ENCODE measurements at places on chromosomes 12 and 14. TPM values are rescaled to one million over a fixed set of nuclear protein-coding genes. Genes with fewer than 3 reads are reported as not detected.

DNA sequence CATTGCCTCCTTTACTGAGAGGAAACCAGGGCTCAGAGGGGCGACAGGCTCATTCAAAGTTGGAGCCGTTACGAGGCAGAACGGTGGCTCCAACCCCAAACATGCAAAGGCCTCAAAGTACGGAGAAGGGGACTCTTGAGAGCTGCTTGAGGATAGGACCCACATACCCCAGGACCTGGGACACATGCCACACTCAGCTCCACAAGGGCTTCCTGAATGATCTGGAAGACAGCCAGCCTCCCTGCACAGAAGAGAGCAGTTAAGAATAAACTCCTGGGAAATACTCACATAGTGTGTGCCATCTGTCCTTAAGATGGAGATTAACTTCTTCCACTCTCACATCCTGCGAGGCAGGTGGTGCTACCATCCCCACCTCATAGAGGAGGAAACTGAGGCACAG lies 26.6 kb upstream of the NXPH4 start:
- DNase-seq = no peak

DNA sequence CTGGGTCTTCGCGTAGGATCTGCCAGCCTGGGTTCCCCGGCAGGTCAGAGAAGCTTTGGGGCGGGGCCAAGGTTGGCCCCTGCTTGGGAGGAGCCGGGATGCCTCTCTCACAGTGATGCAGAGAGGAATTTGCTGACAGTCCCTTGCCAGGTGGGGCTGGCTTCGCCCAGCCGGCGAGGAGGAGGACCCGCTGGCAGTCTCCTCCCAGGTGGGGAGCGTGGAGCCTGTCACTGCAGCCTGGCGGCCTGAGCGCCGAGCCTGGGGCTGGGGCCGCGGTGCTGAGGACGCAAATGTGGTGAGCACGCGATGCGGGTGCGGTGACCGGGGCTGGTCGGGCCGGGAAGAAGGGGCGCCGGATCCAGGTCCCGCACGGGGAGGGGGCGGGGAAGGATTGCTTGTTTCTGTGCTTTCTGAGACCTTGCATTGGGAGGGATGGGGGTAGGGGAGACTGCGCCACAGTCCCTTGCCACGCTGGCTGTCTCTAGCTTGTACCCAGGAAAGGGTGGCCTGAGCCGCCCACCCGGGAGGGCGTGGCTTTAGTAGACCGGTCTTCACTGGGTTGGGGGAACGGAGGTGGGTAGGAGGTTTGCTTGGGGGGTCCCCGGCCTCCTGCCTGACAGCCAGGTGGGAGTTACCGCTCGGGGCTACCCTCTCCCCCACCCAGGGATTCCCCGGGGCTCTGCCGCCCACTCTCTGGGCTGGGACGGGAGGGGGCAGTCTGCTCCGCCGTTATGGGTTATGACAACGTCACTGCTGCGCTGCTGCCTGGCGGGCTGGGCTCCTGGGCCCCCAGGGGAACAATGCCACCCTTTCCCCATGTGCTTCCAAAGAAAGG lies at the start of gene TMEM63C:
TSS of gene TMEM63C (plus strand) at position 196 of the 835 bp plus-strand sequence. CDS start 37,016 bp downstream, outside the sequence.
- DNase-seq = no peak

DNA sequence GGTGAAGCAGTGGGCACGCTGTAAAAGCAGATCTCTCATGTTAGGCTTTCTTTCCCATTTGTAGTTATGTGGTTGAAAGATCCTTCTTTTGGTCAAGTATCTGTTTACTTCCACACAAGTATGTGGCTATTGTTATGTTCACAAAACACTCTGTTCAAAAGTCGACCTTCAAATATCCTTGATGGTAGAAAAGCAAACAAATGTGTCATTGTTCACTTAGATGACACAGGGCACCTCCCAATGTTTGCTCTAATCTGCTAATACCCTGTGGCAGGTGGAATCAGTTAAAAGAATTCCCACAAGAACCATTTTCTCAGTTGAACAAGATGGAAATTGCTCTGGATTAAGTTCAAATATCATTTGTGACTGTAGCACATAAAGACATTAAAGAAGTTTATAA lies 43.6 kb upstream of the NAA30 start:
- no peak for DNase-seq

DNA sequence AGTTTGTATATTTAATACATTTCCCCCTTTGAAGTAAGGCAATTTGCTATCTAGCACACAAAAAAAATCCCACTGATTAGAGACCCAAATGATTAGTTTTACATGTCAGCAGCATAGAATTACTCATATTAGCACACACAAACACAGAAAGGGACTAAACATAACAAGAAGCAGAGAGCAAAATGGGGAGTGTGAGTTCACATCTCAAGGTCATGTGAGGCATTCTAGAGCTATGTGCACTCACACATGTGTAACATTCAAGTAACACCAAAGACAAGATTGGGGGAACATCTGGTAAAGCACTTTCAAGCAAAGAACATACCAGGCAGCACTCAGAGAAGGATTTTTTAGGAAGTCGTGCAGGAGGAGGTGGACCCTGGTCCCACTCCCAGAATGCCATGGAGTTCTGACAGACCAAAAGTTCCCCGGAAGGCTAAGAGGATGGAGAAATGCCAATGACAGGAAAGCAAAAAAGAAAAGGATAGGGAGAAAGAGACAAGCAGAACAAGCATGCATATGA lies 105.8 kb upstream of the SINHCAF start:
- no peak for DNase-seq

DNA sequence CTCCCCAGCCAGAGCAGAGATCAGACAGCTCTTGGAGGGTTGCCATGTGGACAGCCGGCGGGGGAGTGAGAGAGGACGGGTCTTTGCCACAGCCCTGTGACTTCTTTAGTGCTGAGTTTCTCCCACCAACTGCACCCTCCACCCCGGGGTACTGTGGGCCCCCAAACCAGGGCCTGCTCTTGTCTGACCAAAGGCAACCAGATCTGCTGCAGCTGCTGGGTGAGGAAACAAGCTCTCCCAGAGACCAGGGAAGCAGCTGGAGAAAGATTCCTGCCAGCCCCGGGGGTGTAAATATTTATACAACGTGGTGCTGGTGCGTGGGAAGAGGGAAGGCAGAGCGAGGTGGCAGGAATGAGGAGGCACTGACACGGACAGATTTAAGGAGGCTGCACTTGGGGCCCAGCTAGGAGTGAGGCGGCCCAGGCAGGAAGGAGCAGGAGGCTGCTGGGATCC lies 14.3 kb upstream of the ZFP36L1 start:
- no peak for DNase-seq

GRCh38 chr14:85040046-85040685 lies 489.8 kb upstream of the FLRT2 start:
- no peak for DNase-seq

GRCh38 chr12:51388069-51388799 lies 3.0 kb downstream of the GALNT6 start:
- DNase-seq = no peak

PNP gene
- total RNA-seq = 28.4 TPM

- no peak for DNase-seq
These were observed 199.9 kb upstream of the RTL1 start for GRCh38 chr14:101103321-101103901.

- no peak for DNase-seq
These were observed 40.1 kb upstream of the CISTR start for GRCh38 chr12:53791735-53792326.

Data from omental fat pad (tissue), 4 donors.